ENCODE measurements at places on chromosomes 13 and 19.
A peak's percentile ranks its signal among the peaks of the same experiment; 100 is the strongest.

DNA sequence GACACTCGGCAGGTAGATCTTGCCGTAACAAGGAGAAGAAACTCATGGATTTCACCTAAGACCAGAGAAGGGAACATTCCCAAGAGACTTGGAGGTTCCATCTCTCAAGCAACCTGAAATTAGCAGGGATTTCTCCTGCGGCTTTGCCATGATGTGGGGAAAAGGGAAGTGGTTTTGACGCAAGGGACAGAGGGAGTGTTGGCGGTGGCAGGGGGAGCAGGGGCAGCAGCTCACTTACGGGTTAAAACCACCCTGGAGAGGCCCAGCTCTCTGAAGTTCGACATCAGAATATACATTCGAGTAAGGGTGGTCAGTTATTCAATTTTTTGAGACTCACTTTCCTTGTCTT lies 76.1 kb upstream of the POMP start:
- DNase-seq, result no peak

DNA sequence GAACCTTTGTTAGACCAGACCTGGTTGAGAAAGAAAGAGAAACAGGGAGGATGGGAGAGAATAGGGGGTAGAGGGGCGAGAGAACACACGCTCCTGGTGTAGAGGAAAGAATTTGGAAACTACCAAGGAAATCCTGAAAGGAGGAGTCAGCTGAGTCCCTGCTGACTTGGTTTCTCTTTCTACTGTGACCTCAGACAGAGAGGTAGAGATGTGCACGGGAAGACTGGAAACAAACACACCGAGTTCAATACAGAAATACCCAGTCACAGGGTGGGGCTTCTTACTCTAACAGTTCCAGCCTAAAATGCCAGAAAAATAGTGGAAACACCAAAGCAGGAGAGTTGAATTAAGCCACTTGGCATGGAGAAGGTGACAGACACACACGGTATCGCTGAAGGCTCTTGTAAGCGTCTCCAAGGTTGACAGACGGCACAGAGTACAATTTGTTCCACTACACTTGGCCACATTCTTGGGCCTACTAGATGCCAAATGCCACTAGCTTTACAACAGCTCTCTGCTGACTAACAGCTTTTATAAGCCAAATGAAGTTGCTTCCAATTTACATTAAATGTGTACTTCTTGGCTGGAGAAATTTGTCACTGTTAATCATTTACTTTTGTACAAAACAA lies 28.1 kb downstream of the LATS2 start:
- DNase-seq, result no peak

GRCh38 chr13:27774651-27775050 lies 17.6 kb upstream of the GSX1 start:
- no peak for DNase-seq

- no peak for DNase-seq
Measured at GRCh38 chr19:30719189-30719998, 347.2 kb downstream of the ZNF536 start.

DNA sequence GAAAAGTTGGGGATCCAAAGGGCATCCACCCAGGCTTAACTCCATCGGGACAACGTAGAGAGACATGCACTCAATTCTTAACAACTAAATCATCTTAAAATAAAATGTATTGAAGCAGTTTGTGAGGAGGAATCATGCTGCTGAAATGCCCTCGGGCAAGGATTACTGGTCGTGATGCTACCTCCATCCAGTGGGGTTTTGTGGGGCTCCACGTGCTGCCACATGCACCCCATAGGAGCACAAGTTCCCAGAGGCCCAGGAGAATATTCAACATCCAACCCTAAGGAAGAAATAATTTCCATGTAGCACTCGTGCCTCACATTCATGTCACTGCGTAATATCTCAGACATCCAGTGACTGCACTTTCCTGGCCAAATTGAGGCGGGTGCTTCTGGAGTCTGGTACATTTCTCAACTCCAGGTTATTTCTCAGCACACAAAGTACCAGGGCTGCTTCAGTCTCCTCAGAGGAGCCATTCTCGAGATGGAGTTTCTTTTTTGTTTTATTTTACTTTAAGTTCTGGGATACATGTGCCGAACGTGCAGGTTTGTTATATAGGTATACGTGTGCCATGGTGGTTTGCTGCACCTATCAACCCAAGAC lies 429.8 kb downstream of the FOXO1 start:
- DNase-seq, result no peak

DNA sequence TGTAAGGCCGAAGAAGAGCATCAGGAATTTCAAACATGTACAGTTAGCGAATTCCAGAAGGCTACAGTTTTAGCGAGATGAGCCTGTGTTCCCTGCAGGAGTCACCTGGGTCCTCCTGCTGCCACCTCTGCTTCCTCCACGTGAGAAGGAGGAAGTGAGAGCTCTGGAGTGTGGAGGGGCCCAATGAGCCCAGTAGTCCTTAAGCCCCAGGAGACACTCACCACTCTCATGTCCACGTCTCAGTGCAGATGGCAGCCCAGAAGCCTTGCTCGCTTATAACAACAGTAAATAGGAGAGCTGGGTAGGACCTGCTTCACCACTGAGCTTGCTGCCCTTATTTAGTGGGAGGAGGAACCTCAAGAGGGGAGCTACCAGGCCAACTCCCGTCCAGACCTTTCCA lies 44.3 kb downstream of the SERP2 start:
- no peak for DNase-seq

DNA sequence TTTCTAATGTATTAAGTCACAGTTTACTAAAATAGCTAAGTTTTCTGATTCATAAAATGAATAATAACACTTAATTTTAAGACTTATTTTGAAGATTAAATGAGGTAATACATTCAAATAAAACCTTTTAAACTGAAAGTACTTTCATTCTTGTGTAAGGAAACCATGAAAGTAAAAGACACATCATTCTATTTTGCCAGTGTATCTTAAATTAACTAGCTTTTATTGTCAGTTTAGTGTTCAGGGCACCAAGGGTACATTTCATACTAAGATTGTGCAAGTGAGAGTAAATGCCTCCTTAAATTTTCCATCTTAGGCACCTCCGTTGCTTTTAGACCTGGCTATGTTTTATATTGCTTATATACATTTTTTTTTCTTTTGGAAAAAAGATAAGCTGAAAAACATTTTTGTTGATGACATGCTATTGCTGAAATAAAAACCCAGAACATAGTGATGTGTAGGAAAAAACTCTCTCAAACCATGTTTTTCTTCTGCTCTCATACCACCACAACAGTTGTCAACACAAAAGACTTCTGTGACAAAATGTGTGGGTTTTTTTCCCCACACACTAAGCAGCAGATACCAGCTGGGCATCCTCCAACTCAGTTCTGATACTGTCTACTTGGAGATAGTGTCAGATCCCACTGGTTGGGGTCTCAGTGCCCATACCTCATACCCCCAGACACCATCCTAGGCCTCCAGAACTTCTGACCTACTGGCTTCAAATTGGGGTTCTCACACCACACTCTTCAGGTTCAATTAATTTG lies 30.7 kb upstream of the LPAR6 start:
- no peak for DNase-seq

DNA sequence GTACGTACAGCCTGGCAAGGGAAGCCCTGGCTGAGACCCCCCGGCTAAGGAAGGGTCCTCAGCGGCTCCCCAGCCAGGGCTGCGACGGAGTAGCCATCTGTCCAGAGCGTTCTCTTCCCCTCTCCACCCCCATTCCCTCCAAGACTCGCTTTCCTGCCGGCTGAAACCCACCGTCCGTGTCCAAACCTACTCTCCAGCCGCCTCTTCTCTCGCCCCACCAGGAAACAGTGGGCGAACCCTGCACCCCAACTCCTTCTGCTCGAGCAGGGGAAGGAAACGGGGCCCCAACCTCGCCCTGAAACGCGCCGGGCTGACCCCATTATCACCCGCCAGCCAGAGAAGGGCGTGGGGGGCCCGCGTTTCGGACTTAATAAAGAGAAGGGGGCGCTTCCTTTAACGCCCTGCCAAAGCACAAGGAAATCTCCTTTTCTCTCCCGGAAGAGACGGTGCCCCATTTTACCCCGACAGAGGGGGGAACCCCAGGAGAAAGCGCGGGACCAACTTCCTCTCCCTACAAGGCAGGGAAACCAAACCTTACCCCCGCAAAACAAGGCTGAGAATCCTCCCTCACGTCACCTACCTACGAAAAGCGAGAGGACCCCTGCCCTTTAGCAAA lies 2.5 kb downstream of the ZC3H4 start:
- DNase-seq, result no peak

- DNase-seq, result no peak
Measured at GRCh38 chr13:66375756-66376155, 854.4 kb downstream of the PCDH9 start.

- no peak for DNase-seq
Measured at GRCh38 chr13:46165485-46166223, 16.3 kb downstream of the LCP1 start.

DNA sequence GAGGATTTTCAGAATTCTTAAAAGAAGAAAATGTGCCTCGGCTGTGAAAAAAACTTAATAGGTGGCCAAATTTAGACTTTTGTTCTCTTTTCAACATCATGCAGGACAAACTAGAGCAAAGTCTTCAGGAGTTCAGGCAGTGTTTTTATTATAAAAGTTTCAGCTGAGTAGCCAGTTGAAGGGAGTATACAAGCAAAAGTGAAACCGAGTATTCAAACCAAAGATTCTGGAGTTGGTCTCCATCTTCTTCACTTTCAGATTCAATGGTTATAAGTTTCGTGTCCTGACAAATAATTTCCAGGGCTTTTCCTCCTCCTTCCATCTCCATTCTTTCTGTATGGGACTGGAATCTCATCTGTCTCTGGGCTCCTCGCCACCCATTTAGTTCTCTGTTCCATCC lies 379.7 kb downstream of the GPC5 start:
- DNase-seq, result no peak

- DNase-seq, result no peak
Measured at GRCh38 chr19:4896372-4896771, 6.3 kb downstream of the ARRDC5 start.

- DNase-seq, result no peak
Measured at GRCh38 chr19:14440049-14440448, 6.9 kb downstream of the PKN1 start.

- DNase-seq, result no peak
Measured at GRCh38 chr13:32889986-32890565, 126.1 kb upstream of the KL start.

DNA sequence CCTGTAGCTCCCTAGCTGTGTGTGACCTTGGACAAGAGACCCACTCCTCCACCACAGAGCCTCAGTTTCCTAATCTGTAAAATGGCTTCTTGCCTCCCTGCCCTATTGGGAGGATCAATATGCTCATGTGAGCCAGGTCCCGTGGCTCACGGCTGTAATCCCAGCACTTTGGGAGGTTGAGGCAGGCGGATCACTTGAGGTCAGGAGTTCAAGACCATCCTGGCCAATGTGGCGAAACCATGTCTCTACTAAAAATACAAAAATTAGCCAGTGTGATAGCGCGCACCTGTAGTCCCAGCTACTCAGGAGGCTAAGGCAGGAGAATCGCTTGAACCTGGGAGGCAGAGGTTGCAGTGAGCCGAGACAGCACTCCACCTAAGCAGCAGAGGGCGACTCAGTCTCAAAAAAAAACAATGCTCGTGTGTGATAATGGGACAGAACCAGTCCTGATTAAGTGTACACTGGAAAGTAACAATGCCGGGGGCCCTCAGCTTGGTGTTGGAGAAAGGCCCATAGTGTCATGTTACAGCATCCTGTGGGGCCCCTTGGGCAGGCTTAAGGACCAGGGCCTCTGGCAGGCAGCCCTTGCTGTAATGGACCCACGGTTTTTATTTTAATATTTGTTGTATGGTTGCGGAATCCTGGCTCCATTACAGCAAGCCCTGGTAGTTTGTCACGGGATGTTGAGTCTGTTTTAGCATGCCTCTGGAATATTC lies 6.8 kb downstream of the RPS11 start:
- DNase-seq, result peak; percentile 66

DNA sequence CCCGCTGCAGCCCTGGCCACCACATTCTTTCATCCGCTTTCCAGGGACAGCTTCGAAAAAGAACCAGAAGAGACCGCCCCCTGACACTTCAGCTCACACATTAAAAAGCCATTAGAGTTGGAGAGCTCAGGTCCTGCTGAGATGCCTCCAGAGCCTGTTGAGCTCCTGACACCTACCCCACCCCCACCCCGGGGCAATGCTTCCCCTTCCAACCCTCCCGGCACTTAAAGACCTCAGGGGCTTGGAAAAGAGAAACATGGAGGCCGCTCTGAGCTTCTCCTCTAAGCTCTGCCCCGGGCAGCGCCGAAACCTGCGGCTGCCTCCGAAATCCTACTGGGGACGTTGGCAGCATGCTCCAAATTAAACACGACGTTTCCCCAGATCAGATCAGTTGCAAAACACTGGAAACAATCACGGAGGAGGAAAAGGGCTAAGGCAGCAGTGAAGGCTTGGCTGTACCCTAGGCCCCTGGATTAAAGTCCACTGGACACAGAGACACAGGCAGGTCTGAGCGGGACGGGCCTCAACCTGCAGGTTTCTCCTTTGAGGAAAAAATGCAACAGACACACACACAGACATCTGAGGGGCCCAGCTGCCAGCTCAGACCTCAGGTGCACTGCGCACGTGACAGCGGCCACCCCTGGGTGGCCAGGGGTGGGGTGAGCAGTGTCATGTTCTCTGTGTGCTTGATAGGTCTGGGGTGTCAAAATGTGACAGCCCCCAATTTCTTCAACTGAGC lies 9.6 kb downstream of the SH3GL1 start:
- DNase-seq, result no peak

DNA sequence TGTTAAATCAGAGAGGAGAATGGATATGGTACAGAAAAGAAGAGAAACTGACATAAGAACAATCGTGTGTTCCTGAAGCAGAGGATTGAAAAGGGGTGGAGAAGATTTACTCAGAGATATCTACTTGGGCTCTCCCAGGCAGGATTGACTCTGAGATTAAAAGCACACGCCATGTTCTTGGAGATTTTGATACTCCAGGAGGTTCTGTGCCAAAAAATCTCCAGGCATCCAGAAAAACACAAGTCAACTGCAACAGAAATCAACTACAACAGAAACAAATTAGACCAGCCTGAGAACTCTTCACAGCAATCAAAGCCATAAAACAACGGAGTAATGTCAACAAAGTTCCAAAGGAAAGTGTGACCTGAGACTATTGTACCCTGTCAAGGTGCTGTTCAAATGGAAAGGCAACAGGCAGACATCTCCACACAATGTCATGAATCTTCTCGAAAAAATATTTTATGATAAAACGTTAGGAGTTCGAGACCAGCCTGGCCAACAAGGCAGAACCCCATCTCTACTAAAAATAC lies 104.2 kb downstream of the UBL3 start:
- no peak for DNase-seq

DNA sequence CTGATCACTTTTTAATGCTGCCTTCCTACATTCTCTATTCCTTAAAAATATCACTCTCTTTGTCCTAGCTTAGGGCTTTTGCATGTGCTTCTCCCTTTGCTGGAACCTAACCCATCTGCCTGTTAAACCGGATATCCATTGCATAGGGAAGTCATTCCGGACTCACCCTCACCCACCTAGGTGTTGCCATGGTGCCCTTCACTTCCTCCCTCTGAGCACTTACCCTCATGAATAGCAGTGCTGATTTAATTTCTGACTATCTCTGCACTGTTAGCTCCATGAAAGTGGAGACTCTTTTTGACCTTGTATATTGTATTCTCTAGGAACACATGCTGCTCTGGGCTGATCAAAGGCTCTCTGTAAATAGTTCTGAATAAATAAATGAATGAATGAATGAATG lies 401.9 kb downstream of the PCDH20 start:
- DNase-seq, result no peak
